H4 (cell line): ENCODE measurements at places on chromosomes 7 and 10. TPM values are rescaled to one million over a fixed set of nuclear protein-coding genes. Genes with fewer than 3 reads are reported as not detected.
A peak's percentile ranks its signal among the peaks of the same experiment; 100 is the strongest.

The MKLN1 gene
- 17.0 and 25.1 TPM in 2 replicates for total RNA-seq

The CPA2 gene
- not detected in 2 replicates for total RNA-seq

The CAMK2B gene
- total RNA-seq: 0.06 TPM in 1 of 2 replicates, not detected in the other

The CPVL gene
- total RNA-seq: 106 and 113 TPM in 2 replicates

The NRCAM gene
- total RNA-seq: 2.4 and 2.5 TPM in 2 replicates

The PTF1A gene
- not detected in 2 replicates for total RNA-seq

The AGAP3 gene
- 26.1 and 36.6 TPM in 2 replicates for total RNA-seq

The SOSTDC1 gene
- total RNA-seq: 5.7 and 6.9 TPM in 2 replicates

The CARD11 gene
- total RNA-seq: 0.04 TPM in 1 of 2 replicates, not detected in the other

The CALML5 gene
- total RNA-seq: not detected in 2 replicates

The FXYD4 gene
- not detected in 2 replicates for total RNA-seq

GRCh38 chr7:35267411-35267810 lies 13.5 kb upstream of the TBX20 start:
- no peak for DNase-seq

DNA sequence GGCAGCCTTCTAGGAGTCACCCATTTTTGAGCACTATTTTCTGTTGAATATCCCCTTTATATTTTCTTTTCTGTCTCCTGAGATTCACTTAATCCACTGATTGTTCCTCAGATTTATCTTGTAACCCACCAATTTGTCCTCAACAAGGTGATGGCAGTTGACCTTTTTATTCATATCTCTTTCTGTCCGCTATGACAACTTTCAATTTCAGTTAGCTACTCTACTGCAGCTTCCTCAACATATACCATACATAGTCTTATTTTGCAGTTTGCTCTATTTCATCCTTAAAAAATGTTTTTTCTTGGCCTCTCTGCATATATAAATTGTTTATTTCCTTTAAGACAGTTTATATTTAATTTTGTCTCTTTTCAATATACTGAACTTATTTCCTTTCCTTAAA lies 101.3 kb downstream of the THSD7A start:
- no peak for DNase-seq

GRCh38 chr7:30359957-30360356 lies 75.6 kb downstream of the ZNRF2 start:
- DNase-seq: no peak

- DNase-seq: no peak
Measured at GRCh38 chr7:17407229-17407628, 108.8 kb downstream of the AHR start.

DNA sequence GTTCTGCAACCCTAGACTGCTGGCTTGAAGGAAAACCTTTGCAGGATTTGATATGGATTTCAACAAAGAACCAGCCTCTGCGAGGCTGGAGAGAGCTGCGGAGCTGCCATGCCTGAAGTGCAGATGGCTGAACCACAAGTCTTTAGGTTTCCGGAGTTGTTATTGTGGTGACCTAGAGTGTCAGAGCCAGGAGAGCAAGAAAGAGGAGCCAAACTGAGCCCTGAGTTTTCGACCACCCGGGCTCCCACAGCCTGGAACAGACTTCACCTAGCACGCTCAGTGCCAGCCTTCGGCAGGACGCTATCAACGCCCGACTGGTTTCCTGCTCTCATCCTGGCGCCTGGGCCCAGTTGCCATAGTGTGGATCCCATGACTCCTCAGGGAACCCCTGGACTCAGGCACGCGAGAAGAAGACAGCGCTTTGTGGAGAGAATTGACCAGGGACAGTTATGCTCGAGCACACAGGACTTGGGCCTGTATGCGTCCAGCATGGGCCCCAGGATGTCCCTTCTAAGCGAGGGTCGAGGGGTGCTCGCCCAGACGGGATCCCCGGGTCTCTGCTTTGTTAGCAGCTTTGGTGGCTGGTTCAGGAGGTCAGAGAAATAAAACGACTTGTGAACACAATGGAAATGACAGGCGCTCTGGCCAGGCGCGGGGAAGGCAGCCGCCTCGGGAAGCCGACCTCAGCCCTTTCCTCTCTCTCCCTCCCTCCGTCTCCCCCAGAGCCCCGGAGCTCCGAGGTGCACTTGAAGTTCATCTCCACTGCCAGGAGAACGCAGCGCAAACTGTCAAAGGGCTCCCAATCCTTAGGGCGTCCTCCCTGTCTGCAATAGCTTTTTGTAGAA lies 1.8 kb upstream of the GAD2 start:
- no peak for DNase-seq

DNA sequence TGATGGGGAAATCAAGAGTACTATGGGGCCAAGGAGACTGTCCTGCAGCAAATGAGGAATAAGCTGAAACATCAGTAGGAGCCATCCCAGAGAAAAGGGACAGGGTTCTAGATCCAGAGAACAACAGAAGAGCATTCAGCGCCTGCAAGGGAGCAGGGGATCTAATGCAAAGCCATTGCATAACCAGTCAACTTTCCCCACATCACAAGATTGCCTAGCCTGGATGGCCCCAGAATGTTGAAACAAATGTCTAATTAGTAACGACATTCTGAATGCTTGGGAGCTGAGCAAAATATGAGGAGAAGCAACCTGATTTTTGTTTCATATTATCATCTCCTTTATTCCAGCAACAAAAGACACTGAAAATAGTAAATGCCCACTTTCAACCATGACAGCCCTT lies 2.7 kb upstream of the MPP7 start:
- DNase-seq: no peak

- no peak for DNase-seq
Measured at GRCh38 chr10:22372298-22372697, 27.0 kb downstream of the SPAG6 start.

DNA sequence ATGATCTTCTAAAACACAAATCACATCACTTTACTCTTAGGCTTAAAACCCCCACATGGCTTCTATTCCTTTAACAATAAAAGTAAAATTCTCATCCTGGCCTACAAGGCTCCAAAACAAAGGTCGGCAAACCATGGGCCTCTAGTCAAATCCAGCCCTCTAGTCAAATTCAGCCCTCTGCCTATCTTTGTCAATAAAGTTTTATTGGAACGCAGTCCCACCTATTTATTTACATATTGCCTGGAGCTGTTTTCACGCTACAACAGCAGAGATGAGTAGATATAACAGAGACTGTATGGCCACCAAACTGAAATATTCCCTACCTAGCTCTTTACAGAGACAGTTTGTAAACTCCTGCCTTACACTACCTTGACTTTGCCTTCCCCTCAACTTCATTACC lies 178.8 kb downstream of the PTPN20 start:
- DNase-seq: no peak

DNA sequence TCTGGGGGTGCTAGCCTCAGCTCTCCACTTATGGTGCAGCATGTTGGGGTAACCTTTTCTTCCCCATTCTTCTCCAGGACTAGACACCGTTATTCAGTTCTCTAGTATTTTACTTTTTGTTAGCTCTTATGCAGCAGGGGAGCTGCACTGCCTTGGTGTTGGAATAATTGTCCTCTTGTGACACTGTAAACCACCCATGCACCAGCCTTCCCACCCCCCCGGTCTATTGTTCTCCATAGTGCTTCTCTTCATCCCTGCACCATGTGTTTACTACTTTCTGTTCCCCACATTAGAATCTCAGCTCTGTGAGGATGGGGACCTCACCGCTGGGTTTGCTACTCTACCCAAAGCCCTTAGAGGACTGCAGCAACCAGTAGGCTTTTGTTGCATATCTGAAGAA lies 230.7 kb downstream of the RPS24 start:
- DNase-seq: no peak

DNA sequence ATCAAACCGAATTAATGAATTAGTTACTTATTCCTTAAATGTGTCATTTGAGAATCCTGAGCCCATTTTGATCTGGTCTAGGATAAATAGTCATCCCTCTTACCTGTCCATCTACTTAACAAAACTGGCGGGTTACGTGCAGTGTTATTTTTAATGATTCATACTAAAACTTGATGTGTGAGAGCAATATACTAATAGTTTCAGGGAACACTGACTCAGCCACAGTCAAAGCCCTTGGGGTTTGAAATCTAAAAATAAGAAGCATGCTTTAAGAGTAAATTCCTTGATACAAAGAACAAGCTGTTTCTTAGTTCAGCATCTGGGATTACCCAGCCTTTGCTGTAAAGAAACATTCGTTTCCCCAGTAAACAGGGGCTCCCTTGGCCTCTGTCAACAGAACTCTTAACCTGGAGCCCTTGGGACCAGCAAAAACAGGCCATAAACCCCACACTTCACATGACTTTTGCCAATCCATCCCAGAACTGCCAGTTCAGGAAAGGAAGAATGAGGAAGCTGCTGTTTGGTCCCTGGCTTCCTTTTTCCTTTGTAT lies 370.6 kb upstream of the IGFBP3 start:
- DNase-seq: no peak

GRCh38 chr7:25186436-25186835 lies 41.9 kb downstream of the NPVF start:
- DNase-seq: no peak

DNA sequence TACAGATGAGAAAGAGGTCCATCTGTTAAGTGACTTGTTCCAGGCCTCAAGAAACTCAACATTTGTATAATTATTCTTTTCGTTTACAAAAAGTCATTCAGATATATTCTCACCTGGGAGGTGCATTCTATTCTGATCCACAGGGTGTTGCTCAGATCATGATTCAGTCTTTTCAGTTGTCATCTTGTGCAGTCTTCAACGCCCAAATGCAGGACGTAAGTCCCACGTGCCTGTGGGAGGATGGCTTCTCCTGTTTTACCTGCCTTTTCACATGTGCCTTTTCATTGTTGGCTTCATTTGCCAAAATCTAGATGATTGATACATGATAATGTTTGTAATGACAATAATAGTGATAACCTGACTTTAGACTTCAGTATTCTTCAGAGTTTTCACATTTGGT lies 46.5 kb downstream of the SLK start:
- no peak for DNase-seq

DNA sequence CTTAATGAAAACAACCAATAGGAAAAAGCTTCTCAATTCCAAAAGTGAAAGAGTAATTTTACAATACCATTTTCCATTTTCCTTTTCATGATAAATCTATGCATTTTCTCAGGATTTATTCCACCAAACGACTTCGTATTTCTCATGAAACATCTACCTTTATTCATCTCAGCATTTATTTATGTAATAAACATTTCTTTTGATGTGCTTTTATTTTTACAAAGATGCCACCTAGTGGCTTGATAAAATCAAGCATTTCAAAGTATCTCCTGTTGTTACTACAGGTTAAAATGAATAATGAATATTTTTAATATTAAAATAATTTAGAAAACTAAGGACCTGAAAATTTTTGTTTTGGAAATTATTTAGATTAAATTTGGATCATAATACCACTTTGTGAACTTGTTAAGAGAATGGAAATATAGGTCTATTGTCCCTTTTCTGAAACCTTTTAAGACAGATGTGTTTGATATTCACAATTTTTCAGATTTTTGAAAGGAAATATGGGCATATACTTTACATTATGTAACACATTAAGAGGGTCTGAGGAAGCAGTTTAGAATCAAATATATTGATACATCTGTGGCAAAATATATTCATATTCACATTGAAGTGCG lies 2.7 kb upstream of the IQUB start:
- DNase-seq: peak; percentile 17

- no peak for DNase-seq
Measured at GRCh38 chr7:21476429-21476828, 48.5 kb downstream of the SP4 start.

DNA sequence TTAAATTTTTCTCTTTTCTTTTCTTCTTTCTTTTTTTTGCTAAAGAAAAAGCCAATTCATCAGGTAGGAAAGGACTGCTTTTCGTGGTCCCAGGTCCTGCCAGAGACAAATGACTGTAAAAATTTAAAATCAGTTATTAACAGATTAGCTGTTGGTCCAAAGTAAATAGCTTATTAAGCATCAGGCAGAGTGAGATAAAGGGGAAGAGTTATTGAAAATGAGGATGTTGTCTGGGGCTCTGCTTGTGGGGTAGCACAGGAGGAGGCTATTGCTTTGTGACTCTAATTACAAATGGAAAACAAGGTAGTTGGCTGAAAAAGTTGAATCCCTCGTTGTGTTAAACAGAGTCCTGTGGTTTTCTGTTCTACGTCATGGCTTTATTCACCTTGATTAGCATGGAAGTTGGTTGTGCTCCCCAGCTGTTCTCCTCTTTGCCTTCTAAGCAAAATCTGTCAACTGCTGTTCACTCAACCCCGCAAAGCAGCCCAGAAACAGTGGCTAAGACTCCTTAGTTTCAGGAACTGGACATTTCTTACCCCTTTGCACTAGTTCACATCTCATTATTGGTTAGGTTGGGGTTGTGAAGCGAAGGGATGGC lies 128.9 kb downstream of the SNX10 start:
- no peak for DNase-seq

GRCh38 chr10:72688208-72688651 lies 3.7 kb upstream of the MCU start:
- peak; percentile 78 for DNase-seq

- DNase-seq: no peak
Measured at GRCh38 chr10:66180021-66180420, 745.8 kb upstream of the LRRTM3 start.

GRCh38 chr7:116771640-116772039 lies 90.7 kb upstream of the CAPZA2 start:
- DNase-seq: no peak

DNA sequence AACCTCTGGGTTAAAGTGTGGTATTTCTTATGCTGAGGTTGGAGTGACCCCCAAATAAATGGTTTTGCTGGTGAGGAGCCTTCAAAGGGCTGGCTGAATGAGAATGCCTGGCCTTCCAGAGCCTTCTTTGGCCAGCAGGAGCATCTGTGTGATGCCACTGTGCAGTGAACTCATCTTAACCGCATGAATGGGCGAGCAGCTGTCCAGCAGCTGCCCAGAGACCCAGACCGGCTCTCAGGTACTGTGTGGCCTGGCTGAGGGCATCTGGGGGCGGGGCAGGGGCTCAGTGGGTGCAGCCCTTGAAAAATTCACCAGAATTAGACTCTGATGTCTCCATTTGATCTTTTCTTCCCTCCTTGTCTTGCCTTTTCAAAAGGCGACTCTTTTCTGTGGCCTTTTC lies 59.0 kb downstream of the SYPL1 start:
- DNase-seq: no peak

DNA sequence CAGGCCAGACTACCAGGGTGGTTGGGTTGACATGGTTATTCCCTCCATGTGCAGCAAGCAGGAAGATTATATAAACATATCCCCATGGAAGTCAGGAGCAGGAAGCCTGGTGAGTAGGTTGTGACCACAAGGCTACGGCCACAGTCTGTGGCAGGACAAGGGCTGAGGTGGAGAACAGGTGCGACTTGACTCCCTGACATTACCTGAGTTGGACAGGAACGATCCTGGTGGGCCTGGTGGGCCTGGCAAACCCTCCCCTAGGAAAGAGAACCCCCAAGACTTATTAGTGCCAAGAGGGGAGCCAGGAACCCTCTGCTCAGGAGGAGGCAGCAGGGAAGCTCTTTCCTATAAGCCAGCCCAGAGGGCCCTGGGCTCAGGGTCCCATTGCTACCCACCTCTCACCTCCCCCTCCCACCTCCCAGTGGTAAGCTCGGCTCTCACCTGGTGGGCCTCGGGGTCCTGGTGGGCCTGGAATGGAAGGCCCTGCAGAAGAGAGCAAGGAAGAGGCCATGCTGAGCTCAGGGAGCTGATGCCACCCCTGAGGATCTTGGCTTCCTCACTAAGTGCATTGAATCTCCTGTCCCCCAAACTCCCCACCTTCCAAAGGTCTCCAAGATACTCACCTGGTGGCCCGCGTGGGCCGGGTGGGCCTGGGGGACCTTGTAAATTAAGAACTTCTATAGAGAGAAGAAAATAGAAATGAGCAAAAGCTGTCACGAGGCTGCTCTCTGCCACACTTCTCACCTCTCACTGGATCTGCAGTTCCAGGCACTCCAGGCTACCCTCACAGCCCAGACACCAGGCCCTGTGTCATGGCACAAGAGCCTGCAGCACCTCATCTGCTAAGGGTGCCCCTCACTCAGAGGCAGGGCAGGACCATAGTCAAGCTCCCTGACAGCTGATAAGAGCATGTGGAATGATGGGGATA lies 44.6 kb downstream of the COL17A1 start:
- DNase-seq: no peak
